ENCODE measurements at places on chromosomes 1 and 21.

DNA sequence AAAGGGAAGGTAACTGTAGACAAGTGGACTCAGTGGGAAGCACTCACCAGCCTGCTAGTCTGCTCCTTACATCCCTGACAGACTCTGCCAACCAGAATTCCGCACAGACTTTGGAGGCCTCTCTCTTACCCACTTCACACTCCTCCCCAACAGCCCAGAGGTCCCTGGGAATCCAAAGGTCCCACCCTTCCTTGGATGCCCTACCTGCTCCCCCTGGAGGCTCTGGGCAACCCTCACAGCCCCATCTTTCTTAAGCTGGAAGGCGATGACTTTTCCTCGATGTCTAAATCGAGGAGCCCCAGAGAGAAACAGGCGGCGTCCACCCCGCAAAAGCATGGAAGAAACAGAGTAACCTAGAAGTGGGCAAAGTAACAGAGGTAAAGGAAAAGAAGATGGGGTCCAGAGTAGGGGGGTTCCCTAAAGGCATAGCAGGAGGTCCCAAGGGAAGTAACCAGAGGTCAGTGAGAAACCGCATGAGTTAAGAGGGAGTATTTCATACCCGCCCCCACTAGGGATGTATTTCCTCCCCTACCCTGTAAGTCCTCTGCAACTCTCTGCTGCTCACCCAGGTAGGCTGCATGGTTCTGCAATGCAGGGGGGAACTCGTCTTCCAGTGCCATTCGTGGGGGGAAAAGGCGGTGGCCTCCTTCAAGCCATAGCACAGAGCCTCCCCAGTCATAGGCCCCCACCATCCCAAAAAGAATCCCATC is 8.4 kb downstream of the ITGA10 start:
- DNase-seq, result no peak

DNA sequence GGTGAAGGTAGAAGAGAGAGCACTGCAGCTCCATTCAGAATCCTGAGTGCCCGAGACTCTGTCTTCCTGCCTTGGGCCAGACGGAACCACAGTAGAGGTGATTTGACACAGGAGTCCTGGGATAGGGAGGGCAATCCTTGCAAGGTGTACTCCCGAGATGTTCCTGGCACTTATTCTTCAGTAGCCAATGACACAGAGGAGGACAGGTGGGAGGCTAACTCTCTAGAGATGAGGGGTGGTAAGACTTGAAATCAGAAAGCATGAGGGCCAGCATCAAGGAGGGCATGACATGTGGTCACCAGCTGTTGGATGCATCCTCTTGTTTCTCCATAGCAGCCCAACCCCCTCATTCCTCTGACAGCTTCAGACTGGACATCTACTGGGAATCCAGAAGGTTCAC is 56.3 kb downstream of the CSMD2 start:
- DNase-seq, result no peak

- no peak for DNase-seq
Observed at GRCh38 chr1:109425391-109426280, 612 bp downstream of the PSMA5 start.

DNA sequence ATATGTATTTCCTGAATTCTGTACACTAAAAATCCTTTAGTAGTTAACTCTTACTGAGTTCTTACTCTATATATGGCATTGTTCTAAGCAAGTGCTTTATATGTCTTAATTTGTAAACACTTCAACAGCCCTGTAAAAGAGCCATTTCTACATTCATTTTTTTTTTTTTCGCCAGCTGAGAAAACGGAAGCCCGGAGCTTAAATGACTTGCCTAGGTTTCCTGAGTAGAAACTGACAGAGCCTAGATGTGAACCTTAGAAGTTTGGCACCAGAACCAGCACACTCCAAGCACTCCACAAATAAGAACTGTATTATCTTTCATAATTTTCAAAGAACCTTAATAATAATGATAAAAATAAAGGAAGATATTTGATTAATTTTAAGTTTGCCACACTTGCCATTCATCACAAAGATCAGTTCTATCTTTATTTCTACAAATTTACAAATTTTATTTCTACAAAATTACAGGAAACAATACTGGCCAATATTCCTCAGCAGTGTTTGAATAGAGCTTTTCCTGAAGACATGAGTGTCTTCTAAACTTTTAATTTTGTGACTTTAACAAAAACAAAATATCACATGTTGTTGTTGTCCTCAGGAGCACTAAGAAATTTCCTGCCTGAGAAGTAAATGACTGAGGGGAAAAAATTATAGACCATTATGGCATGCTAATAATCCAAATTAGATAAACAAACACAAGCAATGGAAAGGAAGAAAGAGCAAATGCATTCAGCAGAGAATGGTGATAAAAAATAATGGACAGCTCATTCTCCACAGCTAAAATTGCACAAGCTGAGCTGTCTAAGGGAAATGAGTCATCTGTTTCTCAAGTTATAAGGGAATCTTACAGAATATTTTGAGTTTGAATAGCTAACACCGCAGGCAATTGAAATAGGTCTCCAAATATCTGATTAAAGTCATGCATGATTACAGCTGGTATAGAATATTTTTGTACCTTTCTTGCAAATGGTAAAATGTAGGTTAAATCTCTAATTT is 71.2 kb downstream of the DPYD start:
- no peak for DNase-seq

DNA sequence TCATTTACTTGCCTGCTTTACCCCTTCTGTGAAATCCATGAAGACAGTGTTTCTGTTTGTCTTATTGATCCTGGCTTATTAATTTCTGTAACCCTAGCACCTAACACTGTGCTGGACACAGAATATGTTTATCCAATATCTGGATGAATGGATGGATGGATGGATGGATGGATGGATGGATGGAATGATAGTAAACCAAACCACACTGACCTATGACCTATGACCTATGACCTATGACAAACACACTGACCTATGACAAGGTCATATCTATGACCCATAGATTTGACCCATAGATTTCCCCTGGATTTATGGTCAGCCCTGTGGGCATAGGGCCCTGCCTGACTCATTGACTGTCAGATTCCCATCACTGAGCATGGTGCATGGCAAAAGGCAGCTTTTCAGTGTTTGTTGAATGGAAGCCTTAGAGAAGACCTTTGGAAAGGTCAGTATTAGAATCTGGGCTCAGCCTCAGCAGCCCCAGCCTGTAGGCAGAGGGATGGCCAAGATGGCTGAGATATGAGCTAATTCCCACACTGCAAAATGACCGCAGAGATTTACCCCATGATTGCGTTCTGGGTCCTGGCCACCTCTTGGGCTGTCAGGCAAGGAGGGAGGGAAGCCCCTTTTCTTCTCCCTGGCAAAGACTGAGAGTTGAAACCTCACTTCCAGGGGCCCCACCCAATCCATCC is 24.6 kb downstream of the IGSF21 start:
- DNase-seq, result no peak

- DNase-seq, result no peak
Observed at GRCh38 chr1:12539320-12539704, 78.7 kb downstream of the DHRS3 start.

DNA sequence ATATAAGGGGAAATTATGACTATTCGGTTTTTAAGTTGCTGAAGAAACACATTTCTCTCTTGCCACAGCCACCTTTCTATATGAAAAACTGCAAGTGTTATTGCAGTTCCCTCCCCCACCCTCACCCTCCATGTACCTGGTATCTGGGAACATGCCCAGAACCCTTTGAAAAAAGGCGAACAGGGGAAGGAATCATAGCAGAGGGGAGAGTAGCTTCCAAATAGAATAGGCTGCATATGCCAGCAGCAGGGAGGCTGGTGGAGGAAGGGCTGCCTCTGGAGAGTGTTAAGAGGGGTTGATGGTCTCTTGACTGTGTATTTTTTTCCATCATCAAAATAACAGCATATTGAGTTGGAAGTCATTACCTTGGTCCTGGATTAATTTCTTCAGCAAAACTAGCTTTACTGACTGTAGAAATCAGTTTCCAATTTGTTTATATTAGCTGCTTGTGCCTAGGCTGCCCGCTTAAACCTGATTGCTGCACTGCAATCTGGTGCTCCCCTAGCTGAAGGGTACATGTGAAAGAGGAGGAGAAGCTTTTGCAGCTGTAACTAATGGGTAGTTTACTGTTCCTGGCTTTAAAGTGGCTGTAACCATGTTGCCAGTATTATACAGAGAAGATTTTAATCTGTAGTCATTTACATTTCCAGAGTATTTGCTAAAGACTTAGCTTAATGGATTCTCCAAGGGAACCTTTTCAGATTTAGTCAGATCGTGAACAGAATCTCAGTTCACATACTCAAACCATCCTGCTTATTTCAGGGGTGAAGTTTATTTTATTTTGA is 22.7 kb downstream of the AHCYL1 start:
- no peak for DNase-seq

GRCh38 chr1:83102630-83103071 is 896.3 kb downstream of the TTLL7 start:
- DNase-seq, result no peak

DNA sequence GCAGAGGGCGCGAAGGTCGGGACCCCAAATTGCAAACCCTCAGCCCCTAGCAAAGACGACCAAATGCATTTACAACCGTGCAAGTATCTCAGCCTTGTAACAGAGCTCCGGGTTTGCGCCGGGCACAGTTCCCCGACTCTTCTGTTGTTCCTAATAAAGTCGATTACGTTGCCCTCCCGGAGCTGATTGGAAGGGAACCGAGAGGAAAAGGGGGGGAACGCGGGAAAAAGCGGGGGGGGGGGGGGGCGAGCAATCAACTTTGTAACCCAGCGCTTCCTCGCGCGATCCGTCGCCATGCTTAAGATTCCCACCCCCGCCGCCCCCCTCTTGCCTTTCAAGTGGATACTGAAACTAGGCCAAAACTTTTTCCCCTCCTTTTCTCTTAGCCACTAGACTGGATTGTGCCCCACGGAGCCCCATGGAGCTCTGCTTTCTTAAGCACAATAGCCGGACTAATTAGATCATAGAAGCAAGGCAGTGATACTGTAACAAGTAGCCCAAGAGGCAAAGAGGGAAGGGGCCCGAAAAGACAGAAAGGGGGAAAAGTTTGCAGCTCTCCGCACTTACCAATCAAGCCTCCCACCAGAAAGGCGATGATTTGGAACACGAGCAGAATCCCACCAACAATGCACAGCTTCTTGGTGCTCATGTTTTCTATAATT is 565 bp downstream of the WLS start:
- DNase-seq, result peak; percentile 13

DNA sequence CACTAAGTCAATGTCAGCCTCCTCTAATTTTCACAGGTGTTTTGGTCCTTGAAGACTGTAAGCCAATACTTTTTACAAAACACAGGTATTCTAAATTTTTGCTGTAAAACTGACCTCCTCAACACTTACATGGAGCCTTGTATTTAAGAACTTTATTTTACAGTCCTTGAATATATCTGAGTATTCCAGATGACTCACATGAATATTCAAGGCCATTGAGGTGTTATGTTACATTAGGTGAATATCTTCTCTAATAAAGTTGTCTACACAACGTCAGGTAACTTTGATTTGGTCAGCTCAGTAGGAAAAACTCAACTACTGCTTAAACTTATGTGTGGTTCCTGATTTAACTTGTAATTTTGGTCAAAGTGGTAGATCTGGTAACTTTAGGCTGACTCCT is 254.2 kb downstream of the OLFM3 start:
- DNase-seq, result no peak

GRCh38 chr1:14296795-14297194 is 301.7 kb upstream of the KAZN start:
- DNase-seq, result no peak

GRCh38 chr1:151972542-151973248 is 21.0 kb downstream of the S100A10 start:
- DNase-seq, result no peak

- no peak for DNase-seq
Observed at GRCh38 chr1:43296207-43296606, 4.6 kb upstream of the TIE1 start.

DNA sequence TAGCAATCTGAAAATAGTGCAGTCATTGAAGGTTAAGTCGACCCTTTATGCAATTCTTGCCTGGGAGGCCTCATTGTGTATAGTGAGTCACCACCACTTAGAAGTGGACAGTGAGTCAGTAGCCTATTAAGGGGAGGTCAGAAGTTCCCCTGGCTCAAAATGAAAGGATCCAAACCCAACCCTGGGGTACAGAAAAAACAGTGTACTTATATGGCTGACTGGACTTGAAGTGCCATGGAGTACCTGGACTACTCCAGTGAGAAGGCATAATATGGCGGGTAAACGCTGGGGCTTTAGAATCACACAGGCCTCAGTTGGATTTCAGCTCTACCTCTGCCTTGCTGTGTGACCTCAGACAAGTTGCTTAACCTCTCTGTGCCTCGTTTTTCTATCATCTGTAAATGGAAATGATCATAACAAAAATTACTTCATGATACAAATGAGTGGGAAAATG is 2.2 kb upstream of the BCL9 start:
- DNase-seq, result no peak

DNA sequence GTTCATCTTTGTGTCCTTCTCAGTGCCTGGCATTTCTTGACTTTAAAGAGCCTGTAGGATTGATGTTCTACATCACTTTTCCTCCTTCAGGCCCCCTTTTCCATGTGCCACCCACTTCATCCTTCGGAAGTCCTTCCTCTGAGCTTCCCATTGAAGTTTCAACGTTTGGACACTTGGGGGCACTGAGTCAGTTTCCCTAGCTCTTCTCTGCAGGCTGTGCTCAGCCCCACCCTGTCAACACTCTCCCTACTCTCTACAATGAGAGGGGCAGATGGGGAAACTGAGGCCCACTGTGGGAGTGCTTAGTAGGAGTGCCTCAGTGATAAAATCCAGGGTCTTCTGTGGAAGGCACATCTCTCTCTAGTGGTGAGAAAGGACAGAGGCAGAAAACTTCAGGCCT is 11.9 kb downstream of the KCNJ10 start:
- no peak for DNase-seq

GRCh38 chr21:45737485-45738166 is 94.1 kb downstream of the PCBP3 start:
- no peak for DNase-seq

DNA sequence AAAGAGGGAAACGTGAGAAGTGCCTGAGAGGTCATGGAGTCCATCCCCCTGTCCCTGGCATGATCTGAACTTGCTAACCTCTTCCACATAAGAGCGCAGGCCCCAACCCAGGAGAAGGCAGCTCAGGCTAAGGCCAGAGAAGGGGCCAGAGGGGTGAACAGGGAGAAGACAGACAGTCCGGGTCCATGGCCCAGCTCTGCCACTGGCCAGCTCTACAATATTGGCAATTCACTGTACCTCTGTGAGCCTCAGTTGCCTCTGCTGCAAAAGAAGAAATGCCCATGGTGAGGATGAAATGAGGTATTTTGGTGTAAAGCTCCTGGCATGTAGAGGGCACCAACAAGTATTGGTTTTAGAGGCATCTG is 72.3 kb downstream of the CAMK2N1 start:
- DNase-seq, result no peak

DNA sequence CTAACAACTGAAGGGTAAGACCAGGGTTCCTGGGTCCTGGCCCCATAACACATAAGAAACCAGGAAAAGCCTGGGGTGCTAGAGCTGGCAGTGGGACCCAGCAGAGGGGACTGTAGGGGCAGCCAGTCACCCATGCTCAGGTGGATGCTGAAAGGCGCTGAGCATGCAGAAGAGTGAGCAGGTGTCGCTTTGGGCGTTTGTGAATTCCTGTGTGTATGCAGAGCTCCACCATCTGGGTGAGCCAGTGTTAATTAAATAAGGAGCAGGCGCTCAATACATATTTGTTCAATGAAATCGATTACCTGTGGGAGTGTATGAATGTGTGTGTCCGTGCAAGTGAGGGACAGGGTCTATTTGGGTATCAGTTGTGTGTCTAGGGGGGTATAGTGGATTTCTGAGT is 499 bp downstream of the C1QA start:
- DNase-seq, result no peak
